ENCODE measurements at places on chromosomes 2 and 18. TPM values are rescaled to one million over a fixed set of nuclear protein-coding genes. Genes with fewer than 3 reads are reported as not detected.

GALNT13 gene
- total RNA-seq = not detected

KRTCAP3 gene
- total RNA-seq = 12.3 TPM

TXNDC2 gene
- not detected for total RNA-seq

MEP1B gene
- total RNA-seq = 0.18 TPM

LRP2 gene
- 0.03 TPM for total RNA-seq

CFAP65 gene
- not detected for total RNA-seq

RAPGEF4 gene
- total RNA-seq = 0.18 TPM

ARHGAP15 gene
- 154 TPM for total RNA-seq

SLC16A14 gene
- 0.41 TPM for total RNA-seq

MROH2A gene
- total RNA-seq = not detected

All from T-cell (primary cell).